IPS DF 6.9 (cell line): ENCODE measurements at places on chromosomes 6 and 20.

DNA sequence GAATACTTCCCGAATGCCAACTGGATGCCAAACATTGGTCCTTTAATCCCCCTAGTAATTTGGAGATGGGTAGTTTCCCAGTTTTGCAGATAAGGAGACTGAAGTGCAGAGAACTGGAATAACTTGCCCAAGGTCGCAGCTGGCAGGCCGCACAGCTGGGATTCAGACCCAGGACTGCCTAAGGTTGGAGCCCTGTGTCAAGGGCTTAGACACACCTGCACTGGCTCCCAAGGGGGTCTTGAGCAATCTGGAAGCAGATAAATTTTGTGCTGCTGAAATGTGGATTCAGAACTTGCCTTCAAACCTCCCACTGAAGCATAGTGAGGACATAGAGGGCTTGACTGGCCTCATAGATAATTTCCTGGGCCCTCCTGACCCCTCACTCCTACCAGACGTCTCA is 30.5 kb downstream of the FOXP4 start:
- no peak for DNase-seq

- no peak for DNase-seq
These were observed 25.4 kb downstream of the COL9A1 start for GRCh38 chr6:70277470-70277869.

- DNase-seq, result peak; percentile 35
These were observed 82.7 kb downstream of the SH3BGRL2 start for GRCh38 chr6:79713701-79714322.

DNA sequence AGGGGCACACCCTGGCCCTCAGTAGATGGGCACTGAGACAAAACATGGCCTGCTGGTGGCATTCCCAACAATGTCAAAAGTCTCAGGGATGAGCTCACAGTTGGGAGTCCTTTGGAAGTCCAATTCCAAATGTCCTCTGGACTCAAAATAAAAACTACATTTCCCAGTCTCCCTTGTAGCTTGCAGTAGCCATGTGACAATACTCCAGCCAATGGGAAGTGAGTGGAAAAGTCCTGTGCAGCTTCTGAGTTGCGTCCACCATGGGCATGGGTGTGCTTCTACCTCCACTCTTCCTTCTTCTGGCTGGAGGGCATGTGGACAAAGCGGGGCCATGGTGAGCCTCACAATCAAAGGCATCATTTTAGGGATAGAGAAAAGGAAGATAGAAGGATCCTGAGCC is 5.8 kb upstream of the ADAM33 start:
- DNase-seq, result no peak

DNA sequence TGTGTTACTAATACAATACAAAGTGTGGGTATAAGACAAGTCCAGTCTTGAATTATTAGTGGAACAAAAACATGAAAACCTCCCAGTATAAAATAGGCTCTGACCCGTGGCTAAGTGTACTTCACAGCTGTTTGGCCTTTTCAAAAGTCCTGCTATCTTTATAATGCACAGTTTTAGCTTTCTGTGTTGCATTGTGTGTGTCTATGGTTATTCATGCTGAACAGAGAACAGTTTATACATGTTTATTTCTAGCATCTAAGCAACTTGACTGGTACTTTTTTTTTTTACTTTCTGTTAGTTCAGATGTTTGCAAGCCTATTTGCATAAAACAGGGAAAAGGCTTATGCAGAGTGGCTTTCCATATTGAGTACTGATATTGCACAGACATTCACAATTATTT is 119.2 kb upstream of the CCN2 start:
- DNase-seq, result no peak
